IMR-90 (cell line): ENCODE measurements at places on chromosomes 13 and 19. TPM values are rescaled to one million over a fixed set of nuclear protein-coding genes. Genes with fewer than 3 reads are reported as not detected.
A peak's percentile ranks its signal among the peaks of the same experiment; 100 is the strongest.

The FDX2 gene
- total RNA-seq: 39.8 and 40.8 TPM in 2 replicates

- H3K36me3 ChIP-seq: no peaks in the 10 kb centered on the region
- H3K27ac ChIP-seq: no peak overlapping the region
Observed at GRCh38 chr13:31860002-31860401, 120.7 kb downstream of the RXFP2 start.

The FGF9 gene
- under 0.01 TPM in 2 replicates for total RNA-seq

DNA sequence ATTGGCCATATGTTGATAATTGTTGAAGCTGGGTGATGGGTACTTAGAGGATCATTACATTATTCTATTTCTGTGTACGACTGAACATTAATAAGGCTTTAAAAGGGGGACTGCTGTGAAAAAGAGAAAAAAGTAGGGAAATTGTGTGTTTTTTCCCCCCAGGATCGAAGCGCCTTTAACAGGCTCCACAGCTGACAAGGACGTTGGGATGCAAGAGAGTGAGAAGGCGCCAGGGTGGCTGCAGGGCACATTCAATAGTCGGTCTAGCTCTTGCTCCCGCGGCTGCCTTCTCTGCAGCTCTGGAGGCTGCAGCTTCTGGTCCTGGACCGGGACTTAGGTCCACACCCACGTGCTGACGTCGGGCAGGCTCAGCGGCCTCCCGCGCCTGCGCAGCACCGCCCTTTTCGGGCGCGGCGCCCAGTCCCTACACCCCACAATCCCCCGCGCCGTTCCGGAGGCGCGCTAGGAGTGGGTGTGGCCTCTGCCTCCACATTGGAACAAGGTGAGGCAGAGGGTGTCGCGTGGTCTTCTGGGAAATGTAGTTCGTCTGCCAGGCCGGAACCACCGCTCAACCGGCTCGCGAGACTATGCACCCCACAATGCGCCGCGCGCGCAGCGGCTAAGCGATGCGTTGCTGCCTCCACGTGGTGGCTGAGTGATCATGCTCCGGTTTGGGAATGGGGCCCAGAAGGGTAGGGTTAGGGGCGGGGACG, 4.9 kb upstream of the LRFN3 start:
- peak overlapping the region; percentile 29 for H3K4me3 ChIP-seq
- peak; percentile 99 for DNase-seq
- H3K27me3 ChIP-seq: no peaks in the 10 kb centered on the region
- H3K4me1 ChIP-seq: peaks cover 4% of the 10 kb centered on the region; the same call in 1 of the 2 replicates
- H3K36me3 ChIP-seq: no peaks in the 10 kb centered on the region

The DLL3 gene
- 0.28 and 0.36 TPM in 2 replicates for total RNA-seq

- DNase-seq: no peak
- H3K27me3 ChIP-seq: no peaks in the 10 kb centered on the region
- H3K4me3 ChIP-seq: no peak overlapping the region
- H3K36me3 ChIP-seq: no peaks in the 10 kb centered on the region
- H3K27ac ChIP-seq: no peak overlapping the region
Observed at GRCh38 chr13:64845110-64845509, 2385.0 kb downstream of the PCDH9 start.

GRCh38 chr13:51155776-51156515, 44.9 kb upstream of the C13orf42 start:
- no peaks in the 10 kb centered on the region for H3K36me3 ChIP-seq
- no peak for DNase-seq
- no peak overlapping the region for H3K4me3 ChIP-seq
- H3K27me3 ChIP-seq: peaks cover 11% of the 10 kb centered on the region
- no peaks in the 10 kb centered on the region for H3K4me1 ChIP-seq
- no peak overlapping the region for H3K27ac ChIP-seq

The PNMA8A gene
- 0.83 and 0.90 TPM in 2 replicates for total RNA-seq

DNA sequence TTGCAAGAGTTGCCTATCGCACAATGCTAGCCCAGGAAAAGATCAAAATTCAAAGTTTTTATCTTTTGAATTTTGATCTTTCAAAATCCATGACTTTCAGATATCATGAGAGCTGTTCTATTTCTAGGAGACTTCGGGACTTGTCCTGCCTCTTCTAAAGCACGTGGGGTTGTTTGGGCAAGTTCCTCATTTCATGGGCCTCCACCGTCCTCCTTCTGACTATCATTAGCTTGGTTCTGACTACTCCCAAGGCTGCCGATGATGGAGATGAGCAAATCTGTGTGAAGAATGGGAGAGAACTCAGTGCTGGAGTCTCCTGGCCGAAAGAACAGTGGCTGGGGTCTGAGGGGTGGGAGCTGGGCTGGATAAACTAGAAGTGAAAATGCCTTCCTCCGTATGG, 86.5 kb downstream of the COL4A1 start:
- DNase-seq: no peak
- H3K27ac ChIP-seq: peak overlapping the region; percentile 30; the same call in 1 of the 2 replicates
- H3K27me3 ChIP-seq: no peaks in the 10 kb centered on the region
- H3K36me3 ChIP-seq: peaks cover 5% of the 10 kb centered on the region

- no peak overlapping the region for H3K27ac ChIP-seq
- DNase-seq: no peak
- H3K36me3 ChIP-seq: no peaks in the 10 kb centered on the region
- H3K27me3 ChIP-seq: no peaks in the 10 kb centered on the region
- no peak overlapping the region for H3K4me3 ChIP-seq
Observed at GRCh38 chr19:56839652-56840450, 675 bp downstream of the PEG3 start.

The ERICH4 gene
- total RNA-seq: not detected in 2 replicates

The LYPD3 gene
- 0.18 TPM in 1 of 2 replicates, not detected in the other for total RNA-seq

- H3K4me3 ChIP-seq: no peak overlapping the region
- H3K4me1 ChIP-seq: no peaks in the 10 kb centered on the region
Observed at GRCh38 chr19:22622901-22623840, 11.0 kb upstream of the ZNF492 start.

GRCh38 chr13:104206450-104207044, 1140.3 kb upstream of the SLC10A2 start:
- DNase-seq: no peak
- no peak overlapping the region for H3K4me3 ChIP-seq
- no peaks in the 10 kb centered on the region for H3K4me1 ChIP-seq
- H3K36me3 ChIP-seq: no peaks in the 10 kb centered on the region
- no peak overlapping the region for H3K27ac ChIP-seq

DNA sequence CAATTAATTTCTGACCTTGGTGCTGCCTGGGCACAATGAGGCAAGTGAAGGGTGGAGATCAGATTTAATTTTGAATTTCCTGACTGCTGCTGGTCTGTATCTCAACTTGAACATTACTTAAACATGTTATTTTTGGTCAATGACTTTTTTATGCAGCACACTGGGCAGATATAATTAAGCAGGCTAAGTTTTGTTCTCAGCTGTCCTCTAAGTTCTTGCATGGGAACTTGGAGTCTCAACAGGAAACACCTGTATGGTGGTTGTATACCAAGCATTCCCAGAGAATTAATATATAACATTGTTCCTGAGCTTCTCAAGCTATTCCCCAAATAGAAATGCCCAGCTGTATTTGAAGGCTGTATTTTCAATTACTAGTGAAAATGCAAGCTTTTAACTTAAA, 113.5 kb upstream of the EDNRB start:
- no peak overlapping the region for H3K4me3 ChIP-seq
- H3K27ac ChIP-seq: no peak overlapping the region
- H3K36me3 ChIP-seq: no peaks in the 10 kb centered on the region
- H3K4me1 ChIP-seq: no peaks in the 10 kb centered on the region
- no peak for DNase-seq
- no peaks in the 10 kb centered on the region for H3K27me3 ChIP-seq

The CEACAM4 gene
- not detected in 2 replicates for total RNA-seq

DNA sequence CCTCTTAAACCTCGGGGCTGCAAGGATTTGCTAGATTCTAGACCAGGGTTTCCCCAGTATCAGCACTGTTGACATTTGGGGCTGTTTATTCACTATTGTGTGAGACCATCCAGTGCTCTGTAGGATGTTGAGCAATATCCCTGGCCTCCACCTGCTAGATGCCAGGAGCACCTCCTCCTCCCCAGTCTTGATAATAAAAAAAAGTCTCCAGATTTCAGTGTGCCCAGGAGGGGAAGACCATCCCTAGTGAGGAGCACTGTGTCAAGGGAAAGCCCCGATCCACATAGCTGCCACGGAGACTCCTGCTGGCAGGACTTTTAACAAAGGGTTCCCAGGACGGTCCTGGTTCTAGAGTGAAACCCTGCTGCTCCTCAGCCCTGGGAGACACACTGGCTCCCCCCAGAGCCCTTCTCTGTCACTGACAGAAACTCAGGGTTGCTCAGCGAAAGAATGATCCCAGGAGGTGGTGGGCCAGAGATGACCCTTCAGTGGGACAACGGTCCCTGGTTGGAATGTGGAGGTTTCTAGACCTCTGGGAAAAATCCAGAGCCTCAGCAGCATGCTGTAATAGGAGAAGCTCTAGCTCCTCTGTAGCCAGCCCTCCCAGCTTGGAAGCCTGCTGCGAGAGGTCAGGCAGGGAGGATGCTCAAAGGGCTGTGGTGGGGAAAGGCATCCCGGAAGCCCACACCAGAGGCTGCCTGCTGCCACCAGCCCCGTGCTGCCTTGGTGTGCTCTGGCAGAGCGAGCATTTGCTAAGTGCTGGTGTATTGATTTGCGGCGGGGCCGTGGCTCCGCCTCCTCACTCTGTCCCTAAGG, 20.3 kb downstream of the LYL1 start:
- peak; percentile 62 for DNase-seq
- no peak overlapping the region for H3K27ac ChIP-seq
- H3K4me3 ChIP-seq: no peak overlapping the region
- peaks cover 30% of the 10 kb centered on the region for H3K4me1 ChIP-seq
- peaks cover 51% of the 10 kb centered on the region for H3K36me3 ChIP-seq
- H3K27me3 ChIP-seq: no peaks in the 10 kb centered on the region

DNA sequence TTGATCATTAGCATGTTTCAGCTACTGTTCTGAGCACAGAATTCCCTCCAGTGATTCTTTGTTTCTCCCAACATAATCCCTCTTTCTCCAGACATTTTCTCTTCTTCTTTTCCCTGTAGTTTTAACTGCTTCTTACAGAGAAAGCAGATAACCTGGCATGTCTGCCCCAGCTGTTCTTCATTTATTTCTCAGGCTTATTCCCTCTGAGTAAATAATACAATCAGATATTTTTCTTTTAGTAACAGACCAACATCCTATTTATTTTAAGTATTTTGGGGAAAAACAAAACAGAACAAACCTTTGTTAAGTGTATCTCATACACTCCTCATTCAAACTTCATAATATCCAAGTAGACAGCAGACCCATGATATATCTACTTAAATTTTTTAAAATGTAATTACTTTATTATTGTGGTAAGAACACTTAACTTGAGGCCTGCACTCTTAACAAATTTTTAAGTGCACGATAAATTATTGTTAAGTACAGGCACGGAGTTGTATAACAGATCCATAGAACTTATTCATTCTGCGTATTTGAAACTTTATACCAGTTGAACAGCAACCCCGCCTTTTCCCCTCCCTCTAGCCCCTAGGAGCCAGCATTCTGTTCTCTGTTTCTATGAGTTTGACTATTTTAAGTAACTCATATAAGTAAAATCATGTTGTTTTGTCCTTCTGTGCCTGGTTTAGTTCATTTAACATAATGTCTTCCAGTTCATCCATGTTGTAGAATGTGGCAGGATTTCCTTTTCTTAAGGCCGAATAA, 540.0 kb downstream of the LMO7 start:
- no peak overlapping the region for H3K27ac ChIP-seq
- no peaks in the 10 kb centered on the region for H3K4me1 ChIP-seq
- H3K27me3 ChIP-seq: peaks cover 2% of the 10 kb centered on the region; the same call in 1 of the 2 replicates
- no peak overlapping the region for H3K4me3 ChIP-seq

DNA sequence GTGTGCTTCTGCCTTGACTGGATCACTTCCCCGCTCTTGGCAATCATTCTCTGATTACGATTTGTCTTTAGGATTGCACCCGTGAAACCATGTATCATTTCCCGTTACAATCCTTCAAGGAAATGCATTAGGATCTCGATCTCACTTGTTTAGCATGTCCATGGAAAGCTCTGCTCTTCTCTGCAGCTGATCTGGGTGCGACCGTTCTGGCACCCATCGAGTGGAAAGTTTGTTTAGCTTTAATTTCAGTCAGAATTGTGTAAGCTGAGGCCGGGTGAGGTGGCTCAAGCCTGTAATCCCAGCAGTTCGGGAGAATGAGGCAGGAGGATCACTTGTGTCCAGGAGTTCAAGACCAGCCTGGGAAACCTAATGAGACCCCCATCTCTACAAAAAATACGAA, 30.9 kb downstream of the NUMBL start:
- H3K27ac ChIP-seq: no peak overlapping the region
- H3K36me3 ChIP-seq: no peaks in the 10 kb centered on the region
- DNase-seq: no peak
- peaks cover 6% of the 10 kb centered on the region for H3K4me1 ChIP-seq
- H3K4me3 ChIP-seq: no peak overlapping the region

The RAB3D gene
- total RNA-seq: 4.8 and 5.0 TPM in 2 replicates

GRCh38 chr13:73684286-73684685, 449.9 kb downstream of the KLF12 start:
- no peak for DNase-seq
- no peaks in the 10 kb centered on the region for H3K4me1 ChIP-seq
- H3K4me3 ChIP-seq: no peak overlapping the region

The SIGLEC5 gene
- total RNA-seq: not detected in 2 replicates

DNA sequence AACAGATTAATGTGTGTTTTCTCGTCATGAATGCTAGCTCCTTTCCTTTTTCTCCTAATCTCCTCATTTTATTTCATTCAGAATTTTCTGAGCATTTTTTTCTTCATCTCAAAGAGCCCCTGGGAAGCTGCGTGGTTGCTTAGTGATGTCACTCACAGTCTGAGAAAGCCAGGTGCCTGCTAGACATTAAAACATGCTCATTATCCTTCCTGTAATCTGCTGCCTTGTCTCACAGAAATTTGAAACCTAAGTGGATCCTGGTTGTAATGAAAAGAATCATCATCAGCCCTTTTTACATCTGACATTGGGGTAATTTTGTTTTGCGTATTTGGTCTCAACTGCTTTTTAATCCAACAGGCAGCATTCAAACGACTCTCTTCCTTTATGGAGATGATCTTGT, 108.2 kb upstream of the RNF113B start:
- H3K27me3 ChIP-seq: no peaks in the 10 kb centered on the region
- H3K4me3 ChIP-seq: no peak overlapping the region
- H3K36me3 ChIP-seq: peaks cover 6% of the 10 kb centered on the region; the same call in 1 of the 2 replicates
- peak; percentile 49 for DNase-seq
